ENCODE measurements at places on chromosomes 2 and 18.

- DNase-seq: no peak
These were observed 54.9 kb downstream of the FHOD3 start for GRCh38 chr18:36352384-36352783.

DNA sequence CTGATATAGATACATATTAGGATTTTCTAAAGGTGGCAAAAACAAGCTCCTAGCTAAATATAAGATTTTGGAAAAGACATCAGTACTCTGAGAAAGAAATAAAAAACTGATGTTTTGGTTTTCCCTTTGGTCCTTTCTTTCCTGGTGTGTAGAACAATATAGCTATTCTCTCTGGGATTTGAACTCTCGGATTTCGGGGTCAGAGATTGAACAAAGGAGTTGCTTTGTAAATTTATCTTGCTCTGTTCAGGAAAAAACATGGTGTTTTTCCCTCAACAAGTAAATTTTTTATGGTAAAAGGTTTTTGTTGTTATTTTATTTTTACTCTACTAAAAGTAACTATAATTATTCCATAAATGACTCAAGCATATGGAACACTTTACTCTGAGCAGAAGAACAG is 889.3 kb downstream of the ERBB4 start:
- no peak for DNase-seq

DNA sequence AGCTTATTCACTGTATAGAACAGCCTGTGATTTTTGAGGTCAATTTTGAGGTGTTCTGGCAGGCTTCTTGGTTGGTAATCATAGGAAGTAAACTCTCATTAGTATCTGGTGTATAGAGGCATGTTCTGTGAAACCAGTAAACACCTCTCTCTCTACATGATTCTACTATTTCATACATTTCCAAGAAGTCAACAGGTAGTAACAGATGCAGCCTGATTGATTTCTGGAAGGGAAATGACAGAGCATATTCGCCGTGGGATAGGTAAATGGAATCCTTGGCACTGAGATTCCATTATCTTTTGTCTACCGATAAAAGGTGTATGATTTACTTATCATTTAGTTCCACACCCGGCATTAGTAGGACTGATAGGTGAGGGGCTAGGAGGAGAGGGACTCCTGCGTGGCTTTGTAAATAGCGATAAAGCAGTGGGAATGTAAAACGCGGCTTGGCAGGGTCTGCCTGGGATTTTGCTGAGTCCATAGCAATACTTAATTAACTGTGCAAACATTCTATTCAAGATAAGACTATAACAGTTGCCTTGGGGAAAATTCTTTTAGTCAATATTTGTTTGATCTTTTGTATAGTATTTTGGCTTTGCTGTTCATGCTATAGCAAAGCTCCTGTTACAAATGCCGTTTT is 32.3 kb downstream of the LYPD6B start:
- no peak for DNase-seq

GRCh38 chr2:99710721-99711120 is 220.9 kb upstream of the REV1 start:
- DNase-seq: no peak

GRCh38 chr2:240794178-240794721 is 25.8 kb downstream of the KIF1A start:
- no peak for DNase-seq

- no peak for DNase-seq
These were observed 61.9 kb downstream of the DTNA start for GRCh38 chr18:34771958-34772357.

- DNase-seq: no peak
These were observed 421 bp upstream of the VAMP5 start for GRCh38 chr2:85583667-85584353.

DNA sequence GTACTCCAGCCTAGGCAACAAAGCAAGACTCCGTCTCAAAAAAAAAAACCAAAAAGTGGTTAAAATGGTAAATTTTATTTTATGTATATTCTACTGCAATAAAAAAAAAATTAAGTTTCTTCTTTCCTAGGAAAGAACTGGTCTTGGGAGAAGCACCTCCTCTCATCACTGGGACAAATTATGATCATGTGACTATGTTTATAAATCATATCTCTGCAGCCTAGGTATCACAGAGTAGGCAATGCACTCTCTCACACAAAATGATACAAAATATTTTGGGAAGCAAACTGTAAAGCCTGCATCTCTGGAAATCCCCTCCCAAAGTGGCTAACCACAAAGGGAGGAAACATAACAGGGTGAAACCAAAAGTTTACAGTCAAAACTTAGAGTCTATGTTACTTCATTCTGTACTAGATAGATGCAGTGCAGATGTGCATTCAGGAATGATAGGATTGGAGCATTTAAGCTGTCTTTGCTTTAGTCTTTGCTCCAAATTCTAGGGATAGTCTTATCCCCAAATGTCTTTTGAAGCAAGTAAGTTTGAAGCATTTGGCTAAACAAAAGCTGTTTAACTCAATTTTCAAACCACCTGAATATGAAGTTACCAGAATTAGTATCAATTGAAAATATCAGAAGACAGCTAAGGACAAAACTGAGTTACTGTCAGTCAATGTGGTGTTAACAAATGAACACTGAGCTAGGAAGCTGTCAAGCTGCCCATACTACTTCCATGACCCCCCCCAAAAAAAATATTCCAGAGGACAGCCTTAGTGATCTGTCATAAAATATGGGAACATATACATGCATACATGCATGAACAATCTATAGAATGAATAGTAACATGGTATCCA is 21.1 kb upstream of the MALT1 start:
- DNase-seq: peak; percentile 53

DNA sequence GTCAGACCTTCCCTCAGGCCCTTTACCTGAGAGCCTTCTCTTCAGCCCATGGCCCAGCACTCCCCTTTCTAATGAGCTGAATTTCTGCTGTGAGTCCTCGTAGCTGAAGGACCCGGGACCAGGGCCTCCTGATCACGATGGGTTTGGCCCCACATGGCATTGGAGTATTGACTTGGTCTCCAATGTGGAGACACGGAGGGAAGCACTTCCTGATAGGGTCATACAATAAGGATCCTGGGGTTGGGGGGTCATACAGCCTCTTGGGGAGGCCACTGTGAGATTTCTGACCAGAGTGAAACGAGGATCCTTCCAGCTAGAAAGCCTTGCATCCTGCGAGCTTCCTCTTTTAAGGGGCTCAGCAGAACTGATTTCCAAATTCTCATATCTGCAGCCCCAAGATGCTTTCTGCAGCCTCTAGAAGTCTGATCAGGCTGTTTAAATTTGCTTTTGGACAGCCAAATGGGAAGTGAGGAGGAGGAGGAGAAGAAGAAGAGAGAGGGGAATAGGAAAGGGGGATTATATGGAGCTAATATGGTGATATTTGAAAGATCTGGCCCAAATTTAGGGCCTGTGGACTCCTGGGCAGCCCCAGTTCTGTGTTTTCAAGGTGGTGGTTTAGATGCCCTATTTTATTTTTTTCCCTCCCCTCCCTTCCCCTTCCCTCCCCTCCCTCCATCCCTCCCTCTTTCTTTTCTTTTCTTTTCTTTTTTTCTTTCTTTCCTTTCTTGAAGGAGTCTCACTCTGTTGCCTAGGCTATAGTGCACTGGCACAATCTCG is 38.9 kb downstream of the RHOB start:
- no peak for DNase-seq

- DNase-seq: no peak
These were observed 34.1 kb downstream of the ITGB1BP1 start for GRCh38 chr2:9388950-9389911.

GRCh38 chr2:215780907-215781685 is 232.3 kb downstream of the MREG start:
- DNase-seq: no peak

DNA sequence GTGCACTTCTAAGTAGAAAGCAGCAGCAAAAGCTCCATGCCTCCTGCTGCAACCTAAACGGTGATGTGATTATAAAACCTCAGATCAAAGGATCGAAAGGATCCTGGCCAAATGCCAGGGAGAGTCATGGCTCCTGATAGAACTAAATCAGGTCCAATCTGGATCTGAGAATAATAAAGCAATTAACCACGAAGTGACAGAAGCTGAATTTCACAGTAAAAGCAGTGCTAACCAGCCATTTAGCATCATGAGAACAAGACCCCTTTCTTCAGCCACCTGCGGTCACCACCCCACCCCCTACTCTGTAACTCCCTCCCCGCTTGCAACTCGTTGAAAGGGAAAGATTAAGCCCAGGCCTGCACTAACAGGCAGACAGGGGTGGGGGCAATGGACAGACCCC is 748.7 kb downstream of the BCL11A start:
- no peak for DNase-seq

- peak; percentile 38 for DNase-seq
These were observed 15.9 kb upstream of the CHAC2 start for GRCh38 chr2:53751728-53752127.
